ENCODE measurements at places on chromosomes 12 and 14.

GRCh38 chr14:57999471-57999870 is 133.6 kb upstream of the SLC35F4 start:
- DNase-seq, result no peak

GRCh38 chr12:2648406-2648805 is 146.4 kb upstream of the FKBP4 start:
- DNase-seq, result no peak

DNA sequence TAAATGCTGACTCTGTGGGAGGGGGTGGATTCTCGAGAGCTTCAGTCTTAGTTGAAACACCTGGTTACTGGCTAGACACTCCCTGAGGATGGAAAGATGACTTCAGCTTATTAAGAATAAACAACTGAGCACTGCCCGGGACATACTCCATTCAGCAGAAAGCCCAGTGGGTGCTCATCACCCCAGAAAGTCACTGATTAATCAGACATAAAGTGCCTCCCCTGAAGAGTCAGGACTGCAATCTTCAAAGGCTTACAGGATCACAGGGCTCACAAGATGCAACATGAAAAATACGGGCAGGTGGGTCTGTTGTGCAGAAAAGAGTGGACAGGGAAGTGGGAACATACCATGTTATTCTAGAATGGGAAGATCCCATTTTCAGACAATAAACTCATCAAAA is 207.0 kb downstream of the CALM1 start:
- DNase-seq, result no peak

DNA sequence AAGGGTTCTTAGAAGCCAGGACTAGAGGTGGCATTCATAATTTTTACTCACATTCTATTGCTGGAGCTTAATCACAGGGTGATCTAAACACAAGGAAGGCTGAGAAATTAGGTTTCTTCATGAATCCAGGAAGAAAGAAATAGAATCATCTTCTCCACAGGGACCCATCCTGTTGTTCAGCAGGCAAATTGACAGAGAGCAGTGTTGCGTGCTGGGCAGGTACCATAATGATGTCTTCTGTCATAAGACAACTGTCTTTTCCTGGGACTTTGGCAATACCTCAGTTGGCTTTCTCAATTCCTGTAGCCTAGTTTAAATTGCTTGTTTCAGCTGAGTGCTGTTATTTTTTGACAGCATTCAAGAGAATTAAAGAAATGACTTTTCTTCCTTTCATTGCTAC is 468.0 kb upstream of the SYT1 start:
- no peak for DNase-seq

DNA sequence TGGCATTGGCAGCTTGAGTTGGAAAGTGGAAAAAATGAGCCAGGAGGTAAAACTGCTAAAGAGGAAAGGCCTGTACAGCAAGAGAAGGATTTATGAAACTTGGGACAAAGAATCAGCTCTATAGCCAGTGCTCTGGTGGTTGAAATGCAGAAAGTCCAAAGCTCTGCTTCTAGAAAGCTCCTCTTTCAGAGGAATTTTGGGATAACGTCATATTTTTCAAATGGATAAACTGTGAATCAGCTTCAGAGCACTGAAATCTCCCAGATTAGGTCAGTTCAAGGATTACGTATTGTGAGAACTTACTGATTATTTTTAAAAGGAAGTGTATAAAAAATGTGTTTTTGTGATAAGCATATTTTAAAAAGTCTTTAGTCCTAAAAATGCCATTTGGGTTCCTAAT is 203.1 kb upstream of the CNOT2 start:
- no peak for DNase-seq
